Adrenal gland (tissue), 19 donors: ENCODE measurements at places on chromosomes 2 and 18. TPM values are rescaled to one million over a fixed set of nuclear protein-coding genes. Genes with fewer than 3 reads are reported as not detected.

Gene UGT1A4
- not detected for polyA plus RNA-seq

Gene OSBPL6
- 0.98 TPM for polyA plus RNA-seq

Gene UGT1A6
- 0.16 TPM for polyA plus RNA-seq

Gene TMEM17
- 1.5 TPM for polyA plus RNA-seq

Gene HOXD13
- polyA plus RNA-seq = not detected

Gene G6PC2
- polyA plus RNA-seq = not detected

Gene MC4R
- not detected for polyA plus RNA-seq

Gene MTLN
- 321 TPM for polyA plus RNA-seq

Gene ARHGAP25
- 15.4 TPM for polyA plus RNA-seq

Gene KCNIP3
- polyA plus RNA-seq = 0.79 TPM

Gene BOK
- polyA plus RNA-seq = 7.8 TPM

Gene NTSR2
- polyA plus RNA-seq = 2.1 TPM

Gene ALPG
- polyA plus RNA-seq = not detected

Gene ASXL3
- 0.07 TPM for polyA plus RNA-seq

Gene SNRNP27
- polyA plus RNA-seq = 76.0 TPM

Gene ARHGAP28
- polyA plus RNA-seq = 7.3 TPM

Gene SESTD1
- 4.7 TPM for polyA plus RNA-seq

Gene TNFRSF11A
- 2.0 TPM for polyA plus RNA-seq

Gene C2orf42
- polyA plus RNA-seq = 8.0 TPM

Gene COL4A4
- polyA plus RNA-seq = 4.3 TPM

Gene CABLES1
- 3.6 TPM for polyA plus RNA-seq

Gene PIEZO2
- polyA plus RNA-seq = 0.88 TPM

Gene ACMSD
- polyA plus RNA-seq = 0.60 TPM

Gene C2orf78
- not detected for polyA plus RNA-seq

Gene TUBA4B
- 0.07 TPM for polyA plus RNA-seq

Gene HRH4
- 0.05 TPM for polyA plus RNA-seq

Gene FBXO41
- 12.0 TPM for polyA plus RNA-seq

Gene LMAN2L
- 12.3 TPM for polyA plus RNA-seq

Gene ICOS
- polyA plus RNA-seq = 0.07 TPM

Gene PLGLB1
- 0.81 TPM for polyA plus RNA-seq

Gene KCNK3
- 160 TPM for polyA plus RNA-seq

Gene SP5
- polyA plus RNA-seq = 0.88 TPM

Gene SLC9A2
- 1.8 TPM for polyA plus RNA-seq

Gene FAM237A
- polyA plus RNA-seq = not detected

Gene LCT
- polyA plus RNA-seq = not detected

Gene RAB27B
- polyA plus RNA-seq = 1.1 TPM

Gene TMEM169
- polyA plus RNA-seq = 0.24 TPM

Gene C2orf66
- 1.2 TPM for polyA plus RNA-seq

Gene FOXI3
- not detected for polyA plus RNA-seq

Gene MYO7B
- polyA plus RNA-seq = 0.16 TPM
